ENCODE measurements at places on chromosomes 5 and 9. TPM values are rescaled to one million over a fixed set of nuclear protein-coding genes. Genes with fewer than 3 reads are reported as not detected.

PCDHGC3 gene
- polyA plus RNA-seq = 77.4 TPM

DNA sequence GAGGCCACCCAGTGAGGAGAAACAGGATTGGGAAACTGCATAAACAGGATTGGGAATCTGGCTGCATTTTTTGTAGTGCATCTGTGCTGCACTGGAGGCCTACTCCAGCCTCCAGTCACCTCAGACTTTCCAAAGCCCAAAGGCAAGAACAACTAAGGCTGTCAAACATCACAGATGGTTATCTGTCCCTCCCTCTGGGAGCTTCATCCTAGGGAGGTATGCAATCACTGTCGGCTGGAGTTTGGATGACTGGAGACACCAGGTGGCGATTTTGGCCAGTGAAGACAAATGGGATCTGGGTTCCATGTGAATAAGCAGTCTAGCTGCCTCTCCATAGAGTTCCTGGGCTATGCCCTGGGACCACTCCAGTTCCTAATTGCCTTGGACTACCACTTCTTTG, 9.3 kb upstream of the SPINK13 start:
- DNase-seq = no peak

- DNase-seq = peak; percentile 80
Measured at GRCh38 chr9:38024036-38024681, 44.9 kb downstream of the SHB start.

FBN2 gene
- polyA plus RNA-seq = 15.7 TPM

IFNA21 gene
- polyA plus RNA-seq = not detected

DNA sequence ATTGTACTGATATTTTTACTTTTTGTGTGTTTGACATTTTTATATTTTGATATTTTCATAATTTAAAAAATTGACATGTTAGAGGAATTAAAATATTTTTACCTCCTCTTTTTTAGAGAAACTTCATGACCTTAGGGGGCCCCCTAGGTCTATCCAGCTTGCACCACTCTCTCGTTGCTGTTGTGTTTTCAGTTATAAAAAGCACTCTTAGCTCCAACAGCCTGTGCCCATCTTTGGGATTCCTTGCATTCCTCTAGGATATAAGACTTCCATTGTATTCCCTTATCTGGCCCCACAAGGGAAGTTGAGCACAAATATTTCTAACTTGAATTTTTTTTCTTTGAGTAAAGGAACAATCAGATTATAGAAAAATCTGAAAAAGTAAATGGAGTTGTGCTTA, 245.3 kb downstream of the SH3GL2 start:
- DNase-seq = no peak

DNA sequence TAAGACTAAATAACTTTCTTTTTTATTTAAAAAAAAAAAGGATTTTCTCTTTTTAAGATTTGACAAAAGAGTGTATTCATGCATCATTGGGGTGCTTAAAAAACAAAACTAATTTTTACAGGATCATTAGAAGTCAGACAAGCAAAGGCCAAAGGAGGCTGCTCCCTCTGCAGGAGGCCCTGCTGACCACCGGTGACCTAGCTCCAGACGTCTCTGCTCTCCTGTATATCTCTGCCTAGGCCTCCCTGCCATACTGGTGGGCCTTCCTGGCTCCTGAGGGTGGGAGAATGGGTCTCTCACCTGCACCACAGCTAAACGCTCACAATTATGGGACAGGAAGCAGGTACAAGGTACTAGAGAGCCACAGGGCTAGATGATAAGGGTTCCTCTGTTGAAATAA, 36.6 kb downstream of the CSF2 start:
- DNase-seq = no peak

DNA sequence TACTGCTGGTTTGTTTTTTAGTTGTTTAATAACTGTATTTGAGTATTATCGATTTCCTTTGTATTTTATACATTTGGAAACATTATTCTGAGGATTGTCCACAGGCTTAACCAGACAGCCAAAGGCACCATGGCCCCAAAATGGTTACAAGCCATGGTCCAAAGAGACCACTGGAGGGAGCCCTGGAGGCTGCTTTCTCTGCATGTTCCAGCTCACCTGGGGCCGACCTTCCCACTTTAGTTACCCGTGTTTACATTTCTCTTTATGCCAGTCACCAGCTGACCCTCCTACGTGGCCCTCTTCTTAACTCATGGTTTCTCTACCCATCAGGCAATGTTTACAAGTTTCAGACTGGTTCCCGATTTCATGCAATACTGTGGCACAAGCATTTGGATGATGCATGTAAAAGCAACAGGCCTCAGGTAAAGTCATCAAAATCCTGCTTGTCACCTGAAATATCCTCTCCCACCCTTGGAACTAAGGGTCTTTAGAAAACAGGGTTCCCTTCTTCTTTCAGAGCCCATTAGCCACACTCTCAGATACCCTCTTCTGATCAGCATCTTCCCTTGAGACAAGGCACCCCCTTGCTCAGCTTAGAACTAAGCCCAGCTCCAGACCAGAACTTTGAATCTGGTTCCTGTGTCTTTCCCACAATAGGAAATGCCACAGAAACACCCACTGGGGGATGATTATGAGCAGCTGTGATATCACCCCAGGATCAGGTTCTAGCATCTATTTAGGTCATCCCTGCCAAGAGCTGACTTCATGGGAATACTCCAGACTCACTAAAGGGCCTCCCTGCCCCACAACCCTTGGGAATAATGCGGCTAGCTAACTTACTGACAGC, 49.9 kb upstream of the GARNL3 start:
- peak; percentile 80 for DNase-seq

PCDHA1 gene
- not detected for polyA plus RNA-seq

GRCh38 chr5:106086352-106086751, 1584.4 kb downstream of the EFNA5 start:
- DNase-seq = no peak

Measured in GM23248 (cell line).